Activated naive CD4-positive, alpha-beta T cell treated with anti-CD3 and anti-CD28 coated beads, Interleukin-2, amount 50 U/mL, for 72 hours (primary cell): ENCODE measurements at places on chromosomes 7 and 10.
A peak's percentile ranks its signal among the peaks of the same experiment; 100 is the strongest.

DNA sequence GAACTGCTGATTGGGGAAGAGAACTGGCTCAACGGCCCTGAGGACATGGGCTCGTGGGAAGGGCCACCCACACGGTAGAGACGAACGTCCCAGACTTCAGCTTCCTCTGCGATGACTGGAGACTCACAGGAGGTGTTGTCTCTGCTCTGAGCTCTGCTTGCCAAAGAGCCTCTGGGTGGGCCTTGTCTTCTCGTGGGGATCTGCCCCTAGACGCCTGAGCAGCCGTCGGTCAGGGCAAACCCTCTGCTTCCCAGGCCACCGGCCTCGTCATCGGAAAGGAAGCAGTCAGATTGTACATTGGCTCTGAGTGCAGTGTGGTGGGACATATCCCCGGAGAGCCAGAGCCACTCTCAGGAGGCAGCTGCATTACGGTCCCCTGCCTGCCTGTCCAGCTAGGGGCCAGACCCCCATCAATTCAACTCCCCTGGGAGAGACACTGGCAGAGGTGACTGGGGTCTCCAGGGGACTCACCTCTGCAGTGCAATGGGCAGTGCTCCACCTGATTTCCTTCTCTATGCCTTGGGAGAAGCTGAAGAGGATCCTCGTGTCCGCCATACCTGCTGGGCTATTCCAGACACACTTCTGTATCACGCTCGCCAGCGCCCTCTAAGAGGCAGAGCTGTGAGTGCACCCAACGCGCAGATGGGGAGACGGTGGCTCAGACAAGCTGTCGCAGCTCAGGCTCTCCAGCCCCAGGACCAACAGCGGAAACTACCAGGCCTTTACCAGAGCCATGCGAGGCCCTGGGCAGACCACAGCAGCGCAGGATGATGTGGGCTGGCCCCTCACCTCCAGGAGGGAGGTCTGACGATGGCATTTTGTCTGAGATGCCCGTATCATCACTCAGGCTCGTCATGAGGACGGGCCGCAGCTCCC, 227.4 kb downstream of the TCERG1L start:
- no peak for DNase-seq

- DNase-seq: no peak
Measured at GRCh38 chr10:75511011-75511410, 79.6 kb downstream of the LRMDA start.

- DNase-seq: no peak
Measured at GRCh38 chr7:130350945-130351790, 6.6 kb downstream of the CPA5 start.

DNA sequence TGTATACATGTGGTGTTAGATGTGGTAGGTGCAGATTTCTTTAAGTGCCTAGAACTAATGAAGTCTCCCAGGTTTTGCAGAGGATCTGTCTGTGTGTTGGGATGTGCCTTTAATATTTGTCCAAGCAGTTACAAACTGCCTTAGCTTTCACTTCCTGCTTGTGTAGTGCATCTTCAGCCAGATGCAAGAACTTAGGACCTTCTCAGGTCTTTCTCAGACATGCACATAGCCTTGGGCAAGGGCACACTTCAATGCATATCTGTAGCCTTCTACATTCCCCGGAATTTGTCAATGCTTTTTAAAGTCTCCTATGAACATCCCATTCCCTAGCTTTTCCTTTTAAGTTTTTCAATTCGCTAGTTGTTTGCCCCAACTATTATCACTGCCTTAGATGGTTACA, 47.2 kb upstream of the SLC39A12 start:
- DNase-seq: no peak

- no peak for DNase-seq
Measured at GRCh38 chr10:66982792-66983474, 57.1 kb downstream of the LRRTM3 start.

DNA sequence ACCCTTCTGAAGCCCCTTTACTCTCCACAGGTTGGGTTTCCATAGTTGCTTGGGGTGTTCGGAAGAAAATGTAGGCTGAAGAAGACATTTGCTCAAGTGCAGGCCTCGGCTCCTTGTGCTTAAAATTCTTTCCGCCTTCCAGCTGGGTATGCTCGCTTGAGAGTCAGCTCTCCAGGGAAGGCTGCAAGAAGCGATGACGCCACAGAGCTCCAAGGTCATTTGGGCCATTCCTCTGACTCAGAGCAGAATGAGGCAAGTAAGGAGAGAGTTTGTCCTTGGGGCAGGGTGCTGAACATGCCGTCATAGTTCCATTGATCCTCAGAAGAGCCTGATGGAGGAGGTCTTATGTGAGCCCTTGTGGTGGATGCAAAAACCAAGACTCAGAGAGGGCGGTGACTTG, 27.4 kb upstream of the HSPA12A start:
- no peak for DNase-seq

- no peak for DNase-seq
Measured at GRCh38 chr10:46070749-46071148, 24.7 kb upstream of the MSMB start.

GRCh38 chr7:125127304-125127703, 197.7 kb upstream of the POT1 start:
- no peak for DNase-seq

DNA sequence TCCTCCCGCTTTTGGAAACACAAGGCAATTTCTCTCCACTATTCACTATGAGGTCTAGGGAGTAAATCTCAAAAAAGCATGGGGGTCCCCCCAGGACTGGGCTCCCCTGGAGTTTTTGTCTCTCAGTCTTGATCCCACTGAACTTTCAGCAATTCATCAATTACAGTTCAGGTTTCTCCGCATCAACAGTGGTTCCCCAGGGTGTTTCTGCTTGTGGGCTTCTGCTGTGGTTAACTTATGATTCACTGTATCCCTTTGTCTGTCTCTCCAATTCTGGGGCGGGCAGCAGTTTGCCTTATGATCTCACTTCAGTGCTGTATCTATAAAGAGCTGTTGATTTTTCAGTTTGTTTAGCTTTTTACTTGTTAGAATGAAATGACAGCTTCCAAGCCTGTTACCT, 142.6 kb upstream of the CDC14C start:
- no peak for DNase-seq

DNA sequence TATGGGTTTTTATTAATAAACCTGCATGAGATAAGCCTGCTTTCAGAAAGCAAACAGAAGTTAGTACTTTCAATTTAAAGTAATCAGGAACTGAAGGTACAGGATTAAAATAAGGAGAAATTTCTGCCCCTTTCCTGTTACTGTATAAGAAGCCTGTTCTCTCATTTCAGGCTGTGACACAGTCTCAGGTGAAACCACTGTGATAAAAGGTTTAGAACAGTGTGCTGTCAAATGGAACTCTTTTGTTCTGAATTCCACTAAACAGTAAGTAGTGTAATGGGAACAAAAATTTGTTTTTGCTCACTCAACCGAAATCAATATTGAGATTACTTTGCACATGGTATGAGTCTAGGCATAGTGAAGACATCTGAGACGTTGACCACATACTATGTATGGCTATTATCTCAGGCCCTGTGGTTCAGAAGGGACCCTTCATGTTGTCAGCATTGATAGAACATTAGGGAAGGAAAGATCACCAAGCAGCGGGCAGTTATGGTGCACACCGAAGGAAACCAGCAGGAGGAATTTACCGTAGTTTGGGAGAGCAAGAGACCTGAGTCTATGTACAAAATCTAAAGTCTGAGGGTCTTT, 14.9 kb downstream of the HEPACAM2 start:
- no peak for DNase-seq

DNA sequence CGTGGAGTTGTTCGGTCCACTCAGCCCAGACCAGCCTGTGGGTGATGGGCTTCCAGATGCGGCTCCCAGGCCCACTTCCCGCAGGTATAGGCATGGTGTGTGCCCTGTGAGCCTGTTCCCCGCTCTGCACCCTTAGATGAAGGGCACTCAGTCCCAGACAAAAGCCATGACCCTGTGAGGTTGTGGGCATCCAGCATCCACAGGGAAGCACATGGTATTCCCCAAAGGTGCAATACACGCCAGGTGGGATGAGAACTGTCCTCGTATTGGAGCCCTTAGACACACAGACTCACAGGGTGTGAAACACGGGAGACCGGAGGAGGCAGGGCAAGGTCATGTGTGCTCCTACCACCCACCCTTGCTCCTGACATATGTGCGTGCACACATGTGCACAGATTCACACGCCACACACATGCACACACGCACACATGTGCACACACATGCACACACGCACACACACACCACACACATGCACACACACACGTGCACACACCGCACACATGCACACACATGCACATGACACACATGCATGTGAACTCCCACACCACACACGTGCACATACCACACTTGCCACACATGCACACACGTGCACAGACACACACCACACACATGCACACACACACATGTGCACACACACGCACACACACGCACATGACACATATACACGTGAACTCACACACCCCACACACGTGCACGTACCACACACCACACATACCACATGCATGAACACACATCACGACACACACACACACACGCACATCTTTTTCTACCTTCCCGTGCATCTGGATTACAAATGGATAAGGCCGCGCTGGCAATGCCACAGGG, 319.4 kb downstream of the WDR37 start:
- DNase-seq: no peak

DNA sequence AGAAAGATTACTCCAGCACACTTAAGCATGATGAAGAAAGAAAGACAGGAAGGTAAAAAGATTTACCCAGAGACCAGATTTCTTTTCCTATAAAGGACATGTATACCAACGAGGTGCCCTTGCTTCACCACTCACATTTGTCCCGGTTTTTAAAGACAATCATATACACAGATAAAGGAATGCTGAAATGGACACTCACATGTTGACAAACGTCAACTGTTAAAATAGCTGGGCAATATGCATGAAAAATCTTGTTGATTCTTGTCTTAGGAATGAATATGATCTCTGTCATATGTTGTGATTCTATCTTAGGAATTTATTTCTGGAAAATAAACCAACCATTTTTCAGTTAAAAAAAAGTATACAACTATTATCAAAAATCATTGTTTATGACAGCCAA, 158.2 kb downstream of the SRPK2 start:
- DNase-seq: no peak

- DNase-seq: no peak
Measured at GRCh38 chr10:74586088-74586585, 240.3 kb upstream of the KAT6B start.

DNA sequence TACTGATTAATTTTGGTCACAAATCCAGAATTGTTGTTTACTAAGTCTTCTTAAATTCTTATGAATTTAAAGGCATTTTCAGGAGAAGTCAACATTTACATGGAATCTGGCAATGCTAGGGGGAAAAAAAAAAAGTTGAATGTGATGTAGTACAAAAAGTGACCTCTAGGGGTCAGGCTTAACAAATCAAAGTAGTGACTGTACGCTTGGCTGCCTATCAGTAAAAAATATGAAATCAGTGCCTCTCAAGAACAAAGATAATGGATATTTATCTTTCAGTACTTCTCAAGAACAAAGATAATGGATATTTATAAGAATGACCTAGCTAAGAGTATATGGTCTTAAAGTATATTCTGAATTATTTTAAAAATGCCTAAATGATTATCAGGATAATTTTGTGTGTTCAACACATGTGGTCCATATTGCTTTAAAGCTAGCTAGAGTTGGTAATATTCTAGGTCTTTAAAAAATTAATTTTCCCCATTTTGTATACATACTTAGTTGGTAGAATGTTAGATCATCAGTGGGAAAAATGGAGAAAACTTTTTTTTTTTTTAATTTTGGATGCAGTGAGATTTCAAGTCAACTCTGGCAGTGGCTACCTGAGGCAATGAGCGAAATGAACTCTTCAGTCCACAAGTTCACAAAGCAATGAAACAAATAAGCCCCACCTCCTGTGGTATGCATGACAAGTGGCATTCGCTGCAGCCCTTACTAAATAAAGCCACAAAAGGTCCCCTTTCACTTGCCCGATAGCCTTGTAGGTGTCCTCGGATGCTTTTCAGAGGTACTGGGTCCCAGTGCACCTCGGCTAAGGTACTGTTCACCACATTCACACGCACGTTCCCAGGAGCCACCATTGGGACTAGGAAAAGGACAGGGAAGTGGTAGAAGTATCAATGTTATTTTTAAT, 51.2 kb upstream of the LAMB4 start:
- DNase-seq: peak; percentile 30

GRCh38 chr10:101112799-101113594, 18.1 kb upstream of the TLX1 start:
- no peak for DNase-seq

DNA sequence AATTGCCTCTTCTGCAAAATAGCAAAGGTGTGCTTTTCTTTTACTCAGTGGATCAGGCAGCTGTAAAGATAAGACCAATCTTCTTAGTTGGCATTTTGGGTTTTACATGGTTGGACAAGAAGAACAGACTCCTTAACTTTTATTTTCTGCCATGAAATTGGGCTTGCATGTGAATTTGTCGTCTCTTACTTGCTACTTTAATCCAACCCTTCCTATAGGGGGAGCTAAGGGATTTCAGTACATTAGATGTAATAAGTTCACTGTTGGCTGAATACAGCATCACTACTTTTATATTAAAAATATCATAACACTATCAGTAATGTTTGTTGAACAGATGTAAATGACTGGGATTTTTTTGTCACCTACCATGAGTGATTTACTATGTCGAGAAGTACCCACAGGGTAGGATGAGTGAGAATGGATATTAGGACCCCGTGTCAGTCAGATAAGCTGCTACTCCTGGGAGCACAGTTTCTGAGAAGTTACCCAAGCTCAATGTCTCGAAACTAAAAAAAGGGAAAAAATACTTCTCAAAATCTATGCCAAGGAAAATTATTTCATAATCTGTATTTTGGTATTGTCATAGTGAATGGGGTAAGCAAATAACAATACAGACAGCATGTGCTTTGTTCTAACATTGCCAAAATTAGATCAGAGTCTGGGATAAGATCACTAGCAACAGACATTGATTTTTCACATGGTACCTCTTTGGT, 127.4 kb upstream of the AGR3 start:
- no peak for DNase-seq

DNA sequence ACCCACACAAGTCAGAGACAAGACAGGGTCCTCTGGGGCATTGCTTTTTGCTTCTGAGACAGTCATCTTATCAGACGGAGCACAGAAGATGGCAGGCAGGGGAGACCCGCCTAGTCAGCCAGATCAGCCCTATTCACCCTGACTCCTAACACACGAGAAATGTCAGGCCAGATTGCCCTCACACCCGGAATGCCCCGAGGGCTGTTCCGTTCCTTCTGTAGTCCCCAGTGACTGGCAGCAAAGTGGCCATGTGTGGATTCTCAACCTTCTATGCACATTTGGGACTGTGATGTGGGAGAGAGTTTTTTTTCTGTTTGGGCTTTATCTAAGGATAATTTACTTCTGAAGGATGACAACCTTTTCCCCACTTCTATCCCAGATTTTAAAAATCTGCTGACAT, 35.5 kb upstream of the TBX20 start:
- DNase-seq: no peak

GRCh38 chr7:114718861-114719260, 203.0 kb upstream of the MDFIC start:
- DNase-seq: no peak

- no peak for DNase-seq
Measured at GRCh38 chr10:30565449-30565848, 64.1 kb downstream of the LYZL2 start.
